ENCODE measurements at places on chromosomes 12 and 14. TPM values are rescaled to one million over a fixed set of nuclear protein-coding genes. Genes with fewer than 3 reads are reported as not detected.

DNA sequence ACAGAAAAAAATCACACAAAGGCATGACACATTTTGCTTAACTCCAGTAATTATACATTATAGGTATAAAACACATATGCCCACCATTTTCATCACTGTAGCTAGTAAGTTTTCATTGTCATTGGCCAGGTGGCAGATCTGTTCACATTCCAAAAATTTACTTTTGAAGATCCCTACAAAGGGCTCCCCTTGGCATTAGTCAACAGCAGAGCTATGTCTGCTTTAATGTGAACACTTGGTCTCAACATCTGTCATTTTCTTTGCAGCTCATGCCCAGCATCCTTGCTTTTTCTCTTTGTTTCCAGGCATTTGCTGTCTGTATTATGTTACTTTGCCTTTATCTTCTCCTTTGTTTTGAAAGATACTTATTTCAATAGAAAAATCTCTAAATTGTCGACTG, 519.1 kb upstream of the FOXG1 start:
- no peak overlapping the region for H3K4me3 ChIP-seq
- H3K27me3 ChIP-seq, result no peaks in the 10 kb centered on the region
- no peak for DNase-seq
- H3K4me1 ChIP-seq, result no peaks in the 10 kb centered on the region
- no peaks in the 10 kb centered on the region for H3K36me3 ChIP-seq

- no peak overlapping the region for H3K27ac ChIP-seq
- H3K27me3 ChIP-seq, result no peaks in the 10 kb centered on the region
- no peaks in the 10 kb centered on the region for H3K36me3 ChIP-seq
- H3K4me1 ChIP-seq, result no peaks in the 10 kb centered on the region
- H3K4me3 ChIP-seq, result no peak overlapping the region
These were observed 474.8 kb downstream of the NRXN3 start for GRCh38 chr14:78644824-78645559.

The CIROP gene
- total RNA-seq, result not detected

GRCh38 chr12:104623883-104624282, 167.1 kb downstream of the CHST11 start:
- H3K36me3 ChIP-seq, result no peaks in the 10 kb centered on the region
- no peak for DNase-seq
- H3K27me3 ChIP-seq, result no peaks in the 10 kb centered on the region
- H3K27ac ChIP-seq, result no peak overlapping the region
- H3K4me1 ChIP-seq, result peaks cover 27% of the 10 kb centered on the region
- no peak overlapping the region for H3K4me3 ChIP-seq

The LRRIQ1 gene
- total RNA-seq, result not detected

DNA sequence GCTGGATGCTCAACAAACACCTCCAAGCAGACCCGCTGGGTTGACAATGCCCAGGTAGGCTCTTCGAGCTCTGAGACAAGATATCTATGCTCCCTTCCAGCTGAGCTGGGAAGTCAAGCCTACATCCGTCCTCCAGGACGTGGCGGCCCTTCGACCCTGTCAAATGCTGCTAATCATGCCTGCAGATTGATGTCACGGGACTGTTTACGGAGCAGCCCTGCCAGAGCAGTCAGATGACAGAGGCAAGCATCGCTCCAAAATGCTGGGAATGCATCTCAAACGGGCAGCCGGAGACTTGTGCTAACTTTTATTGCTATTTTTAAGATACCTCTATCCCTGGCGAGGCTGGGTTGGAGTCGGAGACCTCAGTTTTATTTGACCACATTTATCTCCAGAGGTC, 139.2 kb downstream of the NTF3 start:
- H3K4me3 ChIP-seq, result no peak overlapping the region
- no peak for DNase-seq
- no peaks in the 10 kb centered on the region for H3K4me1 ChIP-seq

The UBR7 gene
- total RNA-seq, result 8.3 TPM

- no peak overlapping the region for H3K4me3 ChIP-seq
- H3K27ac ChIP-seq, result no peak overlapping the region
- no peaks in the 10 kb centered on the region for H3K36me3 ChIP-seq
These were observed 32.2 kb upstream of the GNG2 start for GRCh38 chr14:51828017-51828797.

Data from ascending aorta (tissue), 2 donors.